ENCODE measurements at places on chromosomes 5 and 9.

GRCh38 chr5:53678981-53679660, 118.7 kb downstream of the NDUFS4 start:
- DNase-seq, result no peak

DNA sequence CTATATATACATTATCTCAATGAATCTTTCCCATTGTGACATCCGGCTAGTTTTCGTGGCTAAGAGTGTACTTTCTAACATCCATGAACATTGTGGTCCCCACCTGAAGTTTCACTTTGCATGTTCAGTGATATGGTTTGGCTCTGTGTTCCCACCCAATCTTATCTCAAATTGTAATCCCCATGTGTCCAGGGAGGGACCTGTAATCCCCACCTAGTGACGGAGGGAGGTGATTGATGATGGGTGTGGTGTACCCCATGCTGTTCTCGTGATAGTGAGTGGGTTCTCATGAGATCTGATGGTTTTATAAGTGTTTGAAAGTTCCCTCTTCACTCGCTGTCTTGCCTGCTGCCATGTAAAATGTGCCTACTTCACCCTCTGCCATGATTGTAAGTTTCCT, 28.1 kb downstream of the MRPL22 start:
- DNase-seq, result no peak

DNA sequence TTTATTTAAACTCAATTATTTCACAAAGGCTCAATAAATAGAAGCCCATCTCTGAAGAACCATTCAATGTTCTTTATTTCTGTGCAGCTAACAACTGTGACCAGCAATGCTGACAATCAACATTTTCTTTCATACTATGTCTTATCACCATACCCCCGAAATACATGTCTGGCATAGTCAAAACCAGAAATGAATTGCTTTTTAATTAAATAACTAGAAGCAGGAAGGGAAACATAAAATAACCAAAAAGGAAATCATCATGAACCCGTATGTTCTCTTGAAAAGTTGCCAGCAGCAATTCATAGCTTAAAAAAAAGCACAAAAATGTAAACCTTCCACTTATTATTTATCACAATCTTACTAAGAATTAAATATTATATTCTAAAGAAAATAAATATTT, 212.4 kb downstream of the TMEM232 start:
- DNase-seq, result no peak

- DNase-seq, result no peak
These were observed 312.8 kb upstream of the CTNND2 start for GRCh38 chr5:12217039-12217438.

- no peak for DNase-seq
These were observed 204.5 kb downstream of the DENND1A start for GRCh38 chr9:123725389-123725788.

DNA sequence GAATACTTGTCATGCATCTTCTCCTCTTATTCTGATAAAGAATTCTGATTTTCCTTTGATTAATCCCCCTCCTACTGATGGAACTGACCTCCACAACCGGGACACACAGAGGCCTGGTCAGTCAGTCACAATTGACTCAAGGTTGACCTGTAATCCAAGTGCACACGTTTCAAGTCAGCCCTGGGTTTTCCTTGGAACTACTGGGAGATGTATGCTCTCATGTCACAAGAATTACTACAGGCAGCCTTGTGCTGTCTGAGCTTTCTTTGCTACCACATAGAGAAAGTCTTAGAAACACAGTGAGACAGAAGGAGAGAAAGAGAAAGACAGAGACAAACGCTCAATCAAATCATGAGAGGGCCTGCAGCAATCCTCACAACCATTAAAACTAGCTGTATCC, 345.8 kb downstream of the PDE4D start:
- no peak for DNase-seq

DNA sequence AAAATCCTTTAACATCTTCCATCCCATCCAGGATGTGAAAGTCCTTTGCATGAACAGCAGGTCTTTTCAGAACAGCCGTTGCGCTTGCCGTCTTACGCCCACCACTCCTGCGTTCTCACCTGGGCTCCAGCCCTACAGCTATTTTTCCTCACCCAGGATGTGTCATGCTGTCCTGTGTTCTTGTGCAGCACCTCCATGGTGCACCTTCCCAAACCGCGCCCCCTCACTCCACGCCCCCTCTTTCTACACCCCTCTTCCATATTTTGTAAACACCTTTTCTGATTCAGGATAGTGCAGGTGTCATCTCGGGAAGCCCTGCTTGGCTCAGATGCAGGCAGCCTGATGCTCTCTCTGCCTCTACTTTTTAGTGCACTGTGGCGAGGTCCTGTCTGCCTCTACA, 18.4 kb downstream of the CAMK4 start:
- no peak for DNase-seq

All from NCI-H146 (cell line).